ENCODE measurements at places on chromosomes 4 and X.

DNA sequence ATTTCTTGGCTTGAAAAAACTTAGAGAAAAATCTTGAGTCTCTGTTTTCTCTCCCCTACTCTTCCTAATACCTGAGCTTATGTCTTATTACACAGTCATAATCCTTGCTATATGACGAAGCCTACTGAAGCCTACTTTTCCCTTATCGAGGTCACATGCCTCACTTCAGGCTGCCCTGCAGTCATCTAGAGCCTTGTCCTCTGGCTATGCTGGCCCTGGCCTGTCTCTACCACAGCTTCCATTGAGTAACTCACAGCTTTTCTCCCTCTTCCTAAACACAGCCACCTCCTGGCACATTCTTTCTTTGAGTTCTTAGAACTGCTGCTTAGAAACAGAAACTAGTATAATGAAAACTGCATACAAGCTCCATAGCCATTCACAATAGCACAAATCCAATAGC, 1698.3 kb downstream of the STIM2 start:
- no peak for DNase-seq

DNA sequence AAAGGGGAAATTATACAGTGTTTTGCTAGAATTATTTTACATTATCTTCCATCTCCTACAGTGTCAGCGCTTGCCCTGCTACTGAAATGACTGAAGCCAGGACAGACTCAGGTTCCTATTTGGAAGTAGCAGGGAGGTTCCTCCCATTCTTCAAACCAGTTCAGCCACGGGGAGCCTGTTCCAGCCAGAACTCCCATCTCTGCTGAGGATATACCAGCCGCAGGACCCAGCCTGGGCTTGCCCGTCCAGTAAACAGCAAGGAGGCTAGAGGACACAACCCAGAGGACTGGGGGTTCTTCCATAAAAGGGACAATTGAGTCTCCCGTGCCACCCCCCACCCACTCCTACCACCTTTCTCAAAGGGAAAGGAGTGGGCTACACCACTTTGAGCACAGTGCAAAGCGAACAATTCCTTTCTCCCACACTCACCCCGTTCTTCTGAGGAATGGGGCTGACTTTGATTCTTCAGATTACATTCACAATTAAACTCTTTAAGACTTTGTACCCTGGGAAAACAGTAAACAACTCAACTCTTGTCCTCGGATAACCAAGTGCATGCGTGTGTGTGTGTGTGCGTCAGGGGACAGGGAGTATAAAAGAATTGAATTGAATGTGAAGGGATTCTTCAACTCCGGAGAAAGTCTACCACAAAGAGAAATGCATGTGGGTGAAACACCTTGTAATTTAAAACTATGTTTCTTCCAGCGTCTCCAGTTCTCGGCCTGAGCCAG, 31.0 kb upstream of the PPARGC1A start:
- no peak for DNase-seq

- peak; percentile 62 for DNase-seq
These were observed 41.9 kb downstream of the TNIP2 start for GRCh38 chr4:2714061-2714770.

- no peak for DNase-seq
These were observed 139.9 kb downstream of the HDX start for GRCh38 chrX:84362184-84362838.

DNA sequence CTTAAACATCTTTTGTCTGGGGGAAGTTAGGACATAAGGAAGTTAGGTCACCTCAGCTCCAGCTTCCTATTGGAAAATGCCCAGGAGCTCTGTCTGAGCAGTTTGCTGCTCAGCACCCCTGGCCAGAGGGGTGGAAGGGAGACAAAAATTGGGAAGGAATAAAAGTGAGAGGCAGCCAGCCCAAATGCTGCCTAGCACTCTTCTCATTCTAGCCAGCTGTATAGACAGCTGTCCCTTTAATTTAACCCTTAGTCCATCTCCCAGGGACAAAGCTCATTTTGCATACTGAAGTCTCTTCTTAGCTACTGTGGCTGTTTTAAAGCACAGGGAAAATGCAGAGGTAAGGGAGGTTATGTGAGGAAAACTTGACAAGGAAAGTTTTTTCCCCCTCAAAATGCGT, 89.5 kb upstream of the CITED1 start:
- no peak for DNase-seq

- DNase-seq, result no peak
These were observed 30.9 kb downstream of the RASSF6 start for GRCh38 chr4:73589261-73589847.

- DNase-seq, result no peak
These were observed 90.4 kb downstream of the COL4A6 start for GRCh38 chrX:108347800-108348199.

DNA sequence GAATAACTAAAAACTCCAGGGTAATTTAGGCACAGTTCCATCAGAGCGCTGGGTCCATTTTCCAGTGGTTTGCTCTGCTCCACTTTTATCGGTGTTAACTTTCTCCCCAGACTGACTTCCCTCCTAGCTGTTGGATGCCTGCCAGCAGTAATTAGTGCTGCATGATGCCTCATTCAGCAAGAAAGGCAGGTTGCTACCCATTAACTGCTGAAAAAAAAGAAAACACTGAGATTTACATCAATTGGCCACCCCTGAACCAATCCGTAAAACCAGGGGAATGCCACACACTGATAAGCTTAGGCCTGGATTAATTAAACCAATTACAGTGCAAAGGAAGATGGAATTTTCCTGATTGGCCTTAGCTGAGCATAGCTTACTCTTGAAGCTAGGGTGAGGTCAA, 182.4 kb upstream of the CXXC4 start:
- no peak for DNase-seq

- no peak for DNase-seq
These were observed 2.2 kb downstream of the NKX6-1 start for GRCh38 chr4:84496706-84497503.

DNA sequence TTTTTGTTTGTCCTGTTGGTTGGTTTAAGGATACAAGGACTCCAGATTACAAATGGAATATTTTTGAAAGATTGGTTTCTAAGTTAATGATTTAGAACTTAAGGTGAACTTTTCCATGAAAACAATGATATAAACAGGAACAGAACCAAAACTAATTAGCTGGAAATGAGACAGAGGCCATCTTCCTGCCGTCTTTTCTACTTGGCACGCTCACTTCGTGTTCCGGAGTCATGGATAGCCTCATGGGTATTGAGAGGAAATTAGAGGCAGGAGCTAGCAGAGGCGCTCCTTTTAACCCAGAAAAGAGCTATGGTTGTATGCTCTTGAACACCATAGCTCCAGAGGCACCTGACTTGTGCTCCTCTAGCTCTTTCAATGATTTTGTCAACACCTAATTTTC, 2.4 kb downstream of the FAM241A start:
- DNase-seq, result no peak

DNA sequence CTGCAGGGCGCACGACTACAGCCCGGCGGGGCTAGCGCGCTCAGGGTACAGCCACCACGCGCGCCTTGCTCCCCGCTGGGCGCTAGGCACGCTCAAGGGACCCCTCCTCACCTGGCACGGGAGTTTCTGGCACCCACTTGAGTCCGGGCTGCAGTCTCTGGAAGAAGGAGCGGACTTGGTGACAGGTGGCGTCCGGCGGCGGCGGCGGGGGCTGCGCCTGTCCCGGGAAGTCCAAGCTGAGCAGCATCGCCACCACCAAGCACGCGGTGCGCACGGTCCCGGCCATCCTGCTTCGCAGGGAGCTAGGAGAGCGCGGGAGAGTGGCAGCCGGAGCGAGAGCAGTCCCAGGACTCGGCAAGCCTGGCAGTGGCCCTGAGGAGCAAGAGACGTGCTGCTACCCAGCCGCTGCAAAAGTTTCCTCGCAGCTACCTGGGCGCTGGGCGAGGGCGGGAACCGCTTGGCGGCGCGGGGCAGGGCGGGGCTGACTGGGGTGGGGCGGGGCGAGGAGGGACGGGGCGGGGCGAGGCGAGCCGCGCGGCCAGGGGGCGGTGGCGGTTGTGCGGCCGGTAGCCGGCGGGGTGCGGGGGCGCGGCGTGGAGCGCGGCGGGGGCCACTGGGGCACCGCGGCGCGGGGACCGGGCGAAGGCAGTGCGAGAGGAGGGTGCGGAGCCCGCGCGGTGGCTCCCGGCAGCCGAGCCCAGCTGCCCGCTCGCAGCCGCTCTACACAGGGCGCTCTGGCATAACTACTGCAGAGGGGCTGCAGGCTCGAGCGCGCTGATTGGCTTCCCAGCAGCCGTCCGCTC, at the start of gene GPC3:
Gene GPC3, minus strand, starts transcription at position 431 of the 803 bp plus-strand sequence.
- DNase-seq, result peak; percentile 57

GRCh38 chr4:132071815-132072214, 1077.3 kb upstream of the PCDH10 start:
- no peak for DNase-seq

All from CD4-positive, alpha-beta T cell treated with Interleukin-17A for 4 hours (primary cell).